ENCODE measurements at places on chromosomes 2 and 18.

- DNase-seq: no peak
Measured at GRCh38 chr2:49972699-49973098, 818.4 kb upstream of the FSHR start.

- no peak for DNase-seq
Measured at GRCh38 chr2:45585267-45585861, 25.7 kb downstream of the SRBD1 start.

DNA sequence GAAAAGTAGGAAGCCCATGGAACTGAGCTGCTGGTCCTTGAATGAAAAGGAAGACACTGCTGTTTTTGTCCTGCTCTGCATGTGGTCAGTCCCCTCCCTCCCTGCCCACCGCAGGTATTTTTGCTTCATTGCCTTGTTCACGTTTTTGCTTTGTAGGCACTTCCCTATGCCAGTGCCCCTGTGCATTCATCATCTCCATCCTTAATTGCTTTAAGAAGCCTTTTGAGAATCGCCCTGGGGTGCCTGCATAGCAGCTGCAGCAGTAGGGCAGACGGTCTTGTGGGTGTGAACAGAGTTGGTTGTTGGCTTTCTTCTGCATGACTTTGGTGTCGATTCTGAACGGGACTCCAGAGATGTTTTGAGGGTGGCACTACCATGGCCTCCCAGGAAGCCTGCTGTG, 97.0 kb downstream of the CABLES1 start:
- DNase-seq: no peak

- DNase-seq: no peak
Measured at GRCh38 chr2:32712870-32713269, 85.0 kb downstream of the TTC27 start.

DNA sequence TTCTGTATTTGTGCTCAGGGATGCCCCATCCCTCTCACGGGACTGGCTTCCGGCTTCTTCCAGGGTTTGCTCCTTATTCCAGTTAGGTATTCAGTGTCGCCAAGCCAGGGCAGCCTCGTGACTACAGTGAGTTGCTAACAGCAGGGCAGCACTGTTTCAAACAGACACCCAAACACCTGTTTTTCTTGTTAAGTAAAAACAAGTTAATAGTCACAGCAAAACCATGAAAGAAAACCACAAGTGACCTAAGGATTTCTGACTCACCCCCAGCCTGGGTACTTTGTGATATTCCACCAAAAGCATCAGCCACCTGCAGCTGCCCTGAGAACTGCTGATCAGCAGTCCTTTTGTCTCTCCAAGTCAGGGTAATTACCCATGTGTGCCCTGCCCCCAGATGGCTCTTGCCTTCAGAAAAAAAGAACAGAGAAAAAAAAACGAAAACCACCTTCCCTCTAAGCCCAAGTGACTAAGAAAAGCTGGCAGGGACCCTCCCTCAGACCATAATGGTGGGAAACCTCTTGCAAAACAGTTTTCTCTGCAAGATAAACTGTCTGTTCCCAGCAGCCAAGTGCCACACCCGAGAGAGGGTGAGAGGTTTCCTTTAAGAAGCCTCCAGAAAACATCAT, 178.2 kb downstream of the ANAPC1 start:
- DNase-seq: no peak

- DNase-seq: no peak
Measured at GRCh38 chr2:230700447-230700846, 12.2 kb upstream of the CAB39 start.

GRCh38 chr2:240955306-240956170, 42.9 kb upstream of the SNED1 start:
- DNase-seq: peak; percentile 5

DNA sequence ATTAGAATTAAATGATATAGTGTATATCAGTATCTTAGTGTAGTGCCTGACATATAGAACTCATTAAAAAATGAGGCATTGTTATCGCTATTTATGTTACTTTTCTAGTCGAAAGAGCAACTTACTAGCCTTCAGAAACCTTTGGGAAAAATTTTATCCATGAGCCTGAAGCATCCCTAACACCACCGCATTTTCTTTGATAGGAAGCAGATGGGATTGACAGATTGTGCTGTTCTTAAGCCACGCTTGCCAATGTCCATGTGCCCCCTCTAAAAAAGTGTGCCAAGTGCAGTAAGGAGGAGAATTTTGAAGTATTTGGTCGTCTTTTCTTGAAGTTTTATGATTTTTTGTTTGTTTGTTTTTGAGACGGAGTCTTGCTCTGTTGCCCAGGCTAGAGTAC, 29.1 kb downstream of the PPM1B start:
- no peak for DNase-seq

- no peak for DNase-seq
Measured at GRCh38 chr2:28408764-28409599, 16.3 kb downstream of the FOSL2 start.

GRCh38 chr2:121382744-121383143, 97.7 kb upstream of the TFCP2L1 start:
- DNase-seq: no peak

DNA sequence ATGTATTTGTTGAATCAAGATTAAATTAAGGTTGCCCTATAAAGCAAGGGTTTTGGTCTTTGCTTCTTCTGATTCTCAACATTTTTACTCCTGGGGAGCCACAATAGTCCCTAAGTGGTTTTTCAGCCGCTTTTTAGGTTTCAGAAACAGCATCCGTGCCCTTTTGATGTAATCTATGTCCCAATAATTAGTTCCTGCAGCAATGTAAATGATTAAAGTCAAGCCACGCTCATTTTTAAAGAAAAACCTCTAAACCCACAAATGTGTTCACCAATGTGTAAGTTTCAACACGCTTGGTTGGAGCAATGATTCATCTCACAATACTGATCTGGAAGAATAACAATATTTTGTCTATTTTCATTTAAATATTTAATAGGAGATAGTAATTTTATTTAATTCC, 5.6 kb downstream of the ARL4C start:
- DNase-seq: no peak

GRCh38 chr2:223560749-223561435, 41.3 kb downstream of the SCG2 start:
- no peak for DNase-seq

- DNase-seq: no peak
Measured at GRCh38 chr2:102915128-102915527, 153.3 kb downstream of the TMEM182 start.

- DNase-seq: no peak
Measured at GRCh38 chr2:217247476-217247875, 387.6 kb upstream of the TNP1 start.

GRCh38 chr2:208366215-208367127, 40.1 kb upstream of the PTH2R start:
- no peak for DNase-seq

DNA sequence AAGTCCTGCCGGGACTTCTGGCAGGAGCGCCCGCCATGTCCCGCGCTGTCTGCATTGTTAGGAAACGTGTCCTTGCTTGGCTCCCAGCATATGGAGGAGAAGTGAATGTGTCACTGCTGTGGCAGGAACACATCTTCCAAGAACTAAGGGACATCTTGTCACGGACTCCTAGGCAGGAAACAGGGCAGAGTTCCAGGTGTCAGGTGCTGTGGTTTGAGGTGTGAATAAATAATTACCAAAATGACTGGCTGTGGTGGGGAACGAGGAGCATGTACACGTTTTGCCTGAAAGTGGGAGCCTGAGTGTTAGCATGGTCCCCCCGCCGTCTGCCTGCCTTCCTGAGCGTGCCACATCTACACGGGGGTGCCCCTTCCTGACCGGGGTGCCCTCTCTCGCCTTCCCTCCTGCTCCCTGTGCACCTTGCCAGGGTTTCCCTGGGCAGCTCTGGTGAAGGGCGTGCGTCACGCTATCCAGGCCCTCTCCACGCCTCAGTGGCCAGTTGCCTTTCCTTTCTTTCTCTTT, 237.5 kb downstream of the LDLRAD4 start:
- DNase-seq: no peak

GRCh38 chr2:168573128-168573903, 117.2 kb downstream of the CERS6 start:
- no peak for DNase-seq

DNA sequence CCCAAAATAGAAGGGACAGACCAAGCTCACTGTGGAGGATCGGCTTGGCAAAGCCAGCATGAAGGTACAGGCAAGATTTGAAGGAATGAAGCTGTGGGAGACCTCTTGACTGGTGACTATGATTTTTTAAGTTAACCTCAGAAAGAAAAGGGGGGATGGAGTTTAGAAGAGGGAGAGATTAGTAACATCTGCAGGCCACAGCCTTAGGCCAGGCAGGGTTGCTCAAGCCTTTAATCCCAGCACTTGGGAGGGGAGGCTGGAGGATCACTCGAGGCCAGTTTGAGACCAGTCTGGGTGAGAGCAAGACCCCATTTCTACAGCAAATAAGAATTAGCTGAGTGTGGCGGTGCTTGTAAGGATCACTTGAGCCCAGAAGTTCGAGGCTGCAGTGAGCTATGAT, 46.6 kb downstream of the ZNF532 start:
- DNase-seq: no peak

DNA sequence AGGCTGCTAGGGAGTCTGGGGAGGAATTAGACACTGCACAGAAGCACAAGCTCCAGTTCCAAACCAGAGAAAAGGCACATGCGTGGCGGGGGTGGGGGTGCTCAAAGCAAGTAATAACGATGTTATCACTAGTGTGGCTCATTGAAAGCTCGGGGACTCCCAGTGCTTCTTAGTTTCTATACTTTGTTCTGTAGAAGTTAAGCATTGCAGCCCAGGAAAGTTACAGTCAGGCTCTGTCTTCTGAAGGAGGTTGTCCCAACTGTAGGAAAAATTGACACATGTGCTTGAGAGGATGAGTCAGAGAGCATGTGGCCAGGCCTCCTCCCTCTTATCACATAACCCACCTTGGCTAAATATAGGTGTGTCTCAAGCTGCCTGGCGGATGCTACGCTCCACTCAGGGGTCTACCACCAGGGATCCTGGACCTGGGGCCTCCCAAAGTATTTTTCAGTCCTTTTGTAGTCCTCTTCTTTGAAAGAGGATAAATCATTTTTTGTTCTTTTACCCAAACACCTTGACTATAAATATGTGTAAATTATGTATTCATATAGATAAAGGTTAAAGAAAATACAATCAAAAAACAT, 3.8 kb downstream of the GALNT5 start:
- no peak for DNase-seq

- no peak for DNase-seq
Measured at GRCh38 chr2:6186332-6187151, 494.4 kb downstream of the SOX11 start.

- no peak for DNase-seq
Measured at GRCh38 chr2:192773044-192773443, 578.3 kb upstream of the TMEFF2 start.

GRCh38 chr2:99569386-99569785, 79.6 kb upstream of the REV1 start:
- DNase-seq: no peak

DNA sequence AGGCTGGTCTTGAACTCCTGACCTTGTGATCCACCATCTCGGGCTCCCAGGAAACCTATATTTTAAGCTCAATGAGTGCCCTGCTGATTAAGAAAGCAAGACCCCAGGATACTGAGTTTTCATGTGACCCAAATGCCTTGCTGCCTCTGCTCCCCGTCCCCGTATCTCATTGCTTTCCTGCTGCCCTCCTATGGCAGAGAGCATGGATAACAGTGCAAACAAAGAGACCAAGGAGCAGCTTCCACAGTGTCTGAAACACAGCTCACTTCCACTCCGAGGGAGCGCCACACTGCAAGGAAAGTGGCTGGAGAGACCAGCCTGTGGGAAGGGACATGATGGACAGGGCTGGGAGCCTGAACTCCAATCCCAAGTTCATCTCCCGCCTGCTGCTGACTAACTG, 246.8 kb downstream of the TMEM182 start:
- DNase-seq: no peak

- DNase-seq: no peak
Measured at GRCh38 chr2:133606616-133607015, 38.4 kb upstream of the NCKAP5 start.

DNA sequence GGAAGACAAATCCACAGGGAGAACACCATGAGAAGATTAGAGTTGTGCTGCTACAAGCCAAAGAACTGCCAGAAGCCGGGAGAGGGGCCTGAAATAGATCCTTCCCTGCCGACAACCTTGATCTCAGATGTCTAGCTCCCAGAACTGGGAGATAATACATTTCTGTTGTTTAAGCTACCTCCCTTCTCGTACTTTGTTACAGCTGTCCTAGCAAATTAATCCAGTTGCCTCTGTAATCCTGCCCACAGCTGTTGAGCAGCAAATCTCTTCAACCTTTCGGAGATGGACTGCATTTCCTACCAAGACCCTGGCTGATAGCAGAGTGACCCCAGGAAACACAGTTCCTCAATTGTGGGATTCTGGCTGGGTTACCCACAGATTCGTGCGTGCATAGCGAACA, 2.6 kb upstream of the TBC1D8 start:
- DNase-seq: no peak

GRCh38 chr2:33530690-33531548, 54.5 kb downstream of the RASGRP3 start:
- no peak for DNase-seq

GRCh38 chr18:23825978-23826405, 136.7 kb downstream of the LAMA3 start:
- no peak for DNase-seq

- DNase-seq: no peak
Measured at GRCh38 chr18:8623549-8624106, 14.4 kb downstream of the RAB12 start.

- DNase-seq: no peak
Measured at GRCh38 chr2:135245071-135245470, 193.0 kb downstream of the RAB3GAP1 start.

GRCh38 chr2:126886211-126886915, 12.3 kb upstream of the TEX51 start:
- peak; percentile 69 for DNase-seq

DNA sequence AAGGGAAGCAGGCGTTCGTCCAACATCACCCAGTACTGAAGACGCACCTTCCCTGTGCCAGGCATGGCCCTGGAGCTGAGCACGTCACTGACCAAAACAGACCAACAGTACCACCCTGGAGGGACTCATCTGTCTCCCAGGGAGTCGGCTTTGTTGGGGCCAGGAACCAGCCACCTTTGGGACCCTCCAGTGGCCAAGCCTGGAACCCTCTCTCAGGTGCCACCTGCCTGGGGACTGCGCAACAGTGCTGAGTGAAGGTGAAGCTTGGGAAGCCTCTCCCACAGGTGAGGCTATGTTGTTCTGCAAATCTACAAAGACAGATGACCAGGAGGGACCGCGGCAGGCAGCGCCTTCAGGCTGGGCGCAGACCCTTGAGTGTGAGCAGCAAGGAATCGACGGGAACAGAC, 91.4 kb upstream of the OTOS start:
- DNase-seq: no peak

DNA sequence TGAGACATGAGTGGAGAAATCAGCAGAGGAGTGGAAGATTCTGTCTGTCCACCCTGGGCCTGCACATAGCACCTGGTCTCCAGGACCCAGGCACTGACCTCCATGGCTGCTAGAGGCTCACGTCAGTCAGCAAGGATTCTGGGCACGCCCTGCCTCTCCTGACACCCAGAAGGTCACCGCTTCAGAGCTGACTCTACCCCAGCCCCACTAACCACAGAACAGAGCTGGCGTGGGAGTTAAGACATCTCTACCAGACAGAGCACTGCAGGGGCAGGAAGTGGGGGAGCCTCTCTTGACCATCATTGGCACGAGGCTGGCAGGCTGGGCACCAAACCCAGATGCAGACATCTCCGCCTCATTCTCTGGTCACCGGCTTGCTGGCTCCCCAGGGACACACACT, 3.0 kb downstream of the ADCY3 start:
- DNase-seq: no peak

GRCh38 chr2:104939570-104940217, 85.8 kb downstream of the POU3F3 start:
- DNase-seq: no peak
